Breast epithelium (tissue), 4 donors: ENCODE measurements at places on chromosomes 6 and 20. TPM values are rescaled to one million over a fixed set of nuclear protein-coding genes. Genes with fewer than 3 reads are reported as not detected.
A peak's percentile ranks its signal among the peaks of the same experiment; 100 is the strongest.

The BPIFA1 gene
- total RNA-seq, result not detected

The DNMT3B gene
- total RNA-seq, result 0.96 TPM

The STMND1 gene
- 2.5 TPM for total RNA-seq

The PRDM1 gene
- 6.9 TPM for total RNA-seq

The RNF144B gene
- total RNA-seq, result 37.0 TPM

- no peaks in the 10 kb centered on the region for H3K36me3 ChIP-seq
- no peak for DNase-seq
- peak overlapping the region; percentile 3 for H3K27ac ChIP-seq
- H3K4me3 ChIP-seq, result no peak overlapping the region
Measured at GRCh38 chr20:40335437-40335836, 353.6 kb downstream of the MAFB start.

- H3K4me3 ChIP-seq, result no peak overlapping the region
- peak; percentile 39 for DNase-seq
- no peaks in the 10 kb centered on the region for H3K36me3 ChIP-seq
Measured at GRCh38 chr20:53839423-53840176, 230.8 kb downstream of the BCAS1 start.

DNA sequence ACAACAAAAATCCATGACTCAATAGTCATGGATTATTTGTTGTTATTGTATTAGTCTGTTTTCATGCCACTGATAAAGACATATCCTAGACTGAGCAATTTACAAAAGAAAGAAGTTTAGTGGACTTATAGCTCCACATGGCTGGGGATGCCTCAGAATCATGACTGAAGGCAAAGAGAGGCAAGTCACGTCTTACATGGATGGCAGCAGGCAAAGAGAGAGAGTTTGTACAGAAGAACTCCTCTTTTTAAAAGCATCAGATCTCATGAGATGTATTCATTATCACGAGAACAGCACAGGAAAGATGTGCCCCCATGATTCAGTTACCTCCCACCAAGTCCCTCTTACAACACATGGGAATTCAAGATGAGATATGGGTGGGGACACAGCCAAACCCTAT is 144.3 kb upstream of the PLCB4 start:
- no peaks in the 10 kb centered on the region for H3K36me3 ChIP-seq
- no peak for DNase-seq
- H3K4me3 ChIP-seq, result no peak overlapping the region
- no peak overlapping the region for H3K27ac ChIP-seq

GRCh38 chr6:167968091-167968490 is 29.4 kb upstream of the KIF25 start:
- H3K27me3 ChIP-seq, result no peaks in the 10 kb centered on the region
- H3K36me3 ChIP-seq, result peaks cover 5% of the 10 kb centered on the region
- no peaks in the 10 kb centered on the region for H3K4me1 ChIP-seq

- peaks cover 21% of the 10 kb centered on the region for H3K4me1 ChIP-seq
- H3K4me3 ChIP-seq, result no peak overlapping the region
- peak overlapping the region; percentile 89 for H3K27ac ChIP-seq
- H3K36me3 ChIP-seq, result no peaks in the 10 kb centered on the region
- H3K27me3 ChIP-seq, result no peaks in the 10 kb centered on the region
Measured at GRCh38 chr20:5657190-5657875, 92.9 kb upstream of the SHLD1 start.

DNA sequence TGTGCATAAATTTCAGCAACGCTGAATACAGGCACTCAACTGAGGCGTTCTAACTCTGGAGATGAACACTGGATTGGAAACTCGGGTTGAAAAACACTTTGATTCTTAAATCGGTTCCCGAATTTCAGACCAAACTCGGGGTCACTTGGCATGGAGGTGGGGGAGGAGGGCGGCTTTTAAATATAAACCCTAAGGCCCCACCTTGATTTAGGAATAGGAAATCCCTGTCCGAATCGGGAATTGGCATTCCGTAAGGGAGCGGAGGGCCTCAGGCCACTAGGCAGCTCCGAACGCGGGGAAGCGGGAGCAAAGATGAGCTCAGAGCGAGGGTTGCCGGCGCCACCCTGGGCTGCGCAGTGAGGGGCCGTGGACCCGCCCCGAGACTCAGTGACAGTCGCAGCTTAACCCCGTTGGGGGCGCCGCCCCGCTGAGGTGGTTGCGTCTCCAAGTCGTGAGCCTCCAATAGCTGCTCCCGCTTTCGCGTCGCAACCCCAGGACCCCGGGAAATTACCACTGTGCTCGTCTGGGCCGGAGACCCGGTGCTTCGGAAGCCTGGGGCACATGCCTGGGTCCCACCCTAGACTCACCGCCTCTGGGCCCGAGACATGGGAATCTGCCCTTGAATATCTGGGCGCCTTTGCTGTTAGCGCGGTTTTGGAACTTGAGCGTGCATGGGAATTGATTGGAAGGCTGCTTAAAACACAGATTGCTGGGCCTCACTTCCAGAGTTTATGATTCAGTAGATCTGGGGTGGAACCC is 4.6 kb upstream of the SIM1 start:
- no peaks in the 10 kb centered on the region for H3K4me1 ChIP-seq
- no peak overlapping the region for H3K27ac ChIP-seq
- peaks cover 3% of the 10 kb centered on the region for H3K27me3 ChIP-seq
- H3K4me3 ChIP-seq, result no peak overlapping the region

GRCh38 chr20:945841-946240 is 29.7 kb upstream of the ANGPT4 start:
- no peaks in the 10 kb centered on the region for H3K36me3 ChIP-seq
- H3K27ac ChIP-seq, result no peak overlapping the region
- H3K27me3 ChIP-seq, result no peaks in the 10 kb centered on the region

DNA sequence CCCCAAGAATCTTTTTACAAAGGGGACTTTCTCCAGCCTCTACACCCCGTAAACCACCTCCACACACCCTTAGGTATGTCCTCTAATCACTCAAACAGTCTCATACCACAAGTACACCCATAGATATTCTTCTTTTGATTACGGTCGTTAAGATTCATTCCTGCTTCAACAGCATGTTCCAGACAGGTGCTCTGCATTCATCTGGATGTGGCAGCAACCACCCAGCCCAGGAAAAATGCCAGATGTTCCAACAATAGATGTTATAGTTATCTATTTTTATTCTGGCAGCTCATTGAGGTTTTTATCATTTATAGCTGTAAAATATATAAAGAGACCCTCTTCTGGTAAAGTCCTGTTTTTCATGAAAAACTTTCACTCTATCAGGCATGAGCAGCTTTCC is 60.7 kb downstream of the SIM1 start:
- no peaks in the 10 kb centered on the region for H3K4me1 ChIP-seq
- H3K36me3 ChIP-seq, result no peaks in the 10 kb centered on the region
- no peaks in the 10 kb centered on the region for H3K27me3 ChIP-seq
- DNase-seq, result no peak

DNA sequence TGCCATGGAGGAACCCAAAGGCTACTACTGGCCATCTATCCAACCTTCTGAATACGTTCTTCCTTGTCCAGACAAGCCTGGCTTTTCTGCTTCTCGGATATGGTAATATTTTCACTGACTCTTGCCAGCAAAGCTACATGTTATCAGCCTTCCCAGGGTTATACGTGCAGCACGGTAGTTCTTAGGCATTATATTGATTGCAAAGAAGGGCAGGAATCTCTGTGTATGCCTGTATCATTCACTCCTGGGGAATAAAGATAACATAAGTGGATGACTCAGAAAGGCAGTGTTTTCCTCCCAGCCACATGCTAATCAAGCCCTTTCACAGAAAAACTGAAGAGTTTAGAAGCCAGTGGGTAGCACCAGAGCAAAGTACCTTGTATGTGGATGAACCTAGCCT is 98.7 kb downstream of the ADGRG6 start:
- no peaks in the 10 kb centered on the region for H3K27me3 ChIP-seq
- no peaks in the 10 kb centered on the region for H3K4me1 ChIP-seq
- no peak for DNase-seq
- H3K27ac ChIP-seq, result no peak overlapping the region
- no peak overlapping the region for H3K4me3 ChIP-seq

DNA sequence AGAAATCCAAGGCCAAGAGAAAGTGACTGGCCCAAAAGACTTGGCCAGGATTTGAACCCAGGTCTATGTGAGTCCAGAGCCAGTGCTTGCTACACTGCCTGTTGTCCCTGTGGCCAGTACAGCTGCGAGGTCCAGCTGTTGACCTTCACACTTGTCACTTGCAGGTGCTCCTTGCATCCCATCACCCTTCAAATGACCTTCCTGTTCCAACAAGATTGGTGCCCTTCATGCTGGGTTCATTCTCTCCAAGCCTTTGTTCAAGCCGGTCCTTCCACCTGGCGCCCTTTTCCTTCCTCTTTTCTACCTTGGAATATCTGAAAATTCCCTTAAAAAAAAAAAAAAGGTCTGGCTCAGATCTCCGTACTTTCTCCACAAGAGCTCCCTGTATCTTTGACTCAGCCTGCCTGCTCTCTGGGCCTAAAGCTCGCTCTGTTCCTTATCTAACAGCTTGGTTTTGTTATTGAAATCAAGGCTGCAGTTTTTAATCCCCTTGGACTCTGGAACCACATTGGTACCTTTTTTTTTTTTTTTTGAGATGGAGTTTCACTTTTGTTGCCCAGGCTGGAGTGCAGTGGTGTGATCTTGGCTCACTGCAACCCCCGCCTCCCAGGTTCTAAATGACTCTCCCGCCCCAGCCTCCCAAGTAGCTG is 22.2 kb upstream of the MRPS18A start:
- H3K27me3 ChIP-seq, result no peaks in the 10 kb centered on the region
- H3K27ac ChIP-seq, result peak overlapping the region; percentile 83
- H3K4me3 ChIP-seq, result no peak overlapping the region
- DNase-seq, result no peak

GRCh38 chr20:45951925-45952834 is 17.7 kb downstream of the PCIF1 start:
- peaks cover 8% of the 10 kb centered on the region for H3K36me3 ChIP-seq
- no peaks in the 10 kb centered on the region for H3K27me3 ChIP-seq
- H3K4me3 ChIP-seq, result no peak overlapping the region

GRCh38 chr20:2748551-2749342 is 51.7 kb downstream of the CPXM1 start:
- no peak for DNase-seq
- no peak overlapping the region for H3K4me3 ChIP-seq
- H3K27ac ChIP-seq, result no peak overlapping the region
- no peaks in the 10 kb centered on the region for H3K4me1 ChIP-seq

GRCh38 chr6:150417899-150418826 is 49.4 kb downstream of the IYD start:
- no peak for DNase-seq
- H3K36me3 ChIP-seq, result no peaks in the 10 kb centered on the region
- peak overlapping the region; percentile 63 for H3K4me3 ChIP-seq
- no peaks in the 10 kb centered on the region for H3K27me3 ChIP-seq

GRCh38 chr20:1418350-1418749 is 25.5 kb upstream of the FKBP1A start:
- no peak overlapping the region for H3K4me3 ChIP-seq
- H3K27me3 ChIP-seq, result no peaks in the 10 kb centered on the region

DNA sequence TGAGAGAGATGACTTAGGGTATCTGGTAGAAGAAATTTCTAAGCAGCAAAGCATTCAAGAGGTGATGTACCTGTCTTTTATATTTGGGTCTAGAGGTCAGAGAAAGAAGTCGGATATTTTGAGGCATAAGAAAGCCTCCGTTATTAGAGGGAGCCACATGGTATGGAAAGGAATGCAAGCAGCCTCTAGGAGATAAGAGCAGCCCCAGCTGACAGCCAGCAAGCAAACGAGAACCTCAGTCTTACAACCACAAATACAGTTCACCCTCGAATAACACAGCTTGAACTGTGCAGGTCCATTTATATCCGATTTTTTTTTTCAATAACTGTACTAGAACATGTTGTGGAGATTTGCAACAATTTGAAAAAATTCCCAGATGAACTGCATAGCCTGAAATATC is 190.7 kb upstream of the VGLL2 start:
- no peak overlapping the region for H3K4me3 ChIP-seq
- no peak for DNase-seq
- no peaks in the 10 kb centered on the region for H3K4me1 ChIP-seq
- no peaks in the 10 kb centered on the region for H3K36me3 ChIP-seq

DNA sequence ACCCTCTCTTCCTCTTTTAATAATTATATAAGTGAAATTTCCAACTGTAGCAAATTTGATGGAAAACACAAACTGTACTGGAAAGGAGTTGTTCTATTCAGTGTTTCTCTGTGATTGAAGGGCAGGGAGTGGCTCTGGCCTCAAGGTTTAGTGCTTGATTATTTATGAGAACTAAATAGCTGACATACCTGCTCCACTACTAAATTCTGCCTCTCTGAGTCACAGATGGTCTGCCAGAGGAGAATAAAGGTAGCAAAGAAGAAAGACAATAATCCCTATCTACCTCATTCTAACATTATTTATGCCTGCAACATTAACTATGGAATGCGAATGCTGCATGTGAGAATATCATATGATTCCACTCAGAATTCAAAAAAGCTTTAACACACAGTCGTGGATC is 9.3 kb downstream of the BMP5 start:
- no peaks in the 10 kb centered on the region for H3K4me1 ChIP-seq
- H3K36me3 ChIP-seq, result no peaks in the 10 kb centered on the region
- no peak overlapping the region for H3K27ac ChIP-seq
- no peak overlapping the region for H3K4me3 ChIP-seq
- DNase-seq, result no peak

GRCh38 chr6:89948876-89949275 is 54.6 kb downstream of the GJA10 start:
- no peaks in the 10 kb centered on the region for H3K4me1 ChIP-seq
- no peak for DNase-seq
- no peaks in the 10 kb centered on the region for H3K27me3 ChIP-seq
- no peak overlapping the region for H3K27ac ChIP-seq
- H3K36me3 ChIP-seq, result no peaks in the 10 kb centered on the region

DNA sequence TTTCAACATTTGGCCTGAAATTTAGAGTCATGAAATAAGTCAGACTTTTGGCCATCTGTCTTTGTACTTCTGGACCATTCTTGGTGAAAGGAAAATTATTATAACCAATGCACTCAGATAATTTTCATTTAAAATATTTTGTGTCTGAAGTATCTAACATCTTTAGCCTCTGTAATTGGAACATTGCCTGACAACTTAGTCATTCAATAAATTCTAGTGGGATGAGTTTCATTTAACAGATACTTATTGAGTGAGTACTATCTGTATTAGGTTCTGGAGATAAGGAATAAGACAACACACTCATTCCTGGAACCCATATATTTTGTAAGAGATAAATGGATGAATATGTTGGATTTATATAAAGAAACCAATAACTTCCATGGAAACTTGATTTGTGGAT is 536.0 kb downstream of the BCKDHB start:
- no peak for DNase-seq
- no peaks in the 10 kb centered on the region for H3K4me1 ChIP-seq

GRCh38 chr6:129186988-129187387 is 304.1 kb downstream of the LAMA2 start:
- no peaks in the 10 kb centered on the region for H3K36me3 ChIP-seq
- H3K27ac ChIP-seq, result no peak overlapping the region
- H3K4me1 ChIP-seq, result no peaks in the 10 kb centered on the region
- H3K27me3 ChIP-seq, result no peaks in the 10 kb centered on the region
- no peak overlapping the region for H3K4me3 ChIP-seq

DNA sequence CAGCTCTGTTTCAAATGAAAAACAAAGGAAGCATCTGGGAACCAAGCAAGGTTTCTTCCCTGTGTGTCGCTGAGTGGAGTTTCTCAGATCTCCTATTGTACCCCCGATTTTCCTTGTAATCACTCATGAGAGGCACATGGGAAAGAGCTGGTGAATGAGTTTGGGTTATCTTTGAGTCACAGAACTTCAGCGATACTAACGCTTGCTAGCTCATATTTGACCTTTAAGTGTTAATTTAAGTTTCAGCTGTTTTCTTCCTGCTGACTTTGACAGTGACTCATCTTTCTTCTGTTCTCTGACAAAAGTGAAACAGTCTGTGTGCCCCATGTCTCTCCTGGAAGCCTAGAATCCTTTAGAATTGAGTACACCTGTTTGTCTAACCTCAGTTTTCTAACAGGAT is 261.1 kb upstream of the RGS17 start:
- H3K4me3 ChIP-seq, result no peak overlapping the region
- H3K36me3 ChIP-seq, result no peaks in the 10 kb centered on the region
- DNase-seq, result no peak
